Cardiac fibroblast (primary cell): ENCODE measurements at places on chromosomes 5 and 9.

DNA sequence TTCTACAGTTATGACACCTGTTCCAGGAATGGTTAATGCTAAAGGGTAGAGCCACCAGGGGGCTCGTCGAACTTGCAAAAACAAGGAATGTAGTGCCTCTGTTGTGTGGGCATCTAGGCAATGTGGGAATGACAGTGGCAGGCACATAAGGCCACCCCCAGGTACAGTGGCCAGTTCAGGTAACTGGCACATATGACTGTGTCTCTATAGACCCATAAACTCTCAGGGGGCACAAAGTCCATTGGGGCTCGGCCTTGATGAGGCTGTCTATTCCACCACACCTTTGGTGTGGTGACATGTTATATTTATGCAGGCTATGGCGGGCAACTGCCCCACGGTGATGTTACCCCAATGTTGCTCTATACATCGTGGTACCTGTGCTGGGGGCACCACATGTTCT, 59.6 kb upstream of the FAM120A start:
- no peak for DNase-seq

- DNase-seq: no peak
Measured at GRCh38 chr5:75885849-75886596, 168.8 kb upstream of the POC5 start.

DNA sequence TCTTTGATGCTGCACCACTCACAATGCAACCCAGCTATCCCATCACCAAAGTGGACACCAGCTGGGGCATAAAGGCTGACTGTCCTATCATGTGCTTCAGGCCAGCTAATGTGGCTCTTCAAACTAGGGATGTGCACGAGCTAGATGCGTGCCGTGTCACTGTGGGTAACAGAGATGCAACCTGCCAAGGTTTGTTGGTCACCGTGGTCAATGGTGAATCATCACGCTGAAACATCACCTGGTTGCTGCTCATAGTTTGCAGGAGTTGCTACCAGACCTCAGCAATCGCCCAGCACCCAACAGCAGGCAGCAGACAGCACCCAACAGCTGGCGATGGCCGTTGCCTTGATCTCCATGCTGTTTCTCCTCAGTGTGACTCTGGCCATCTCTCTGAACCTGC, 2.1 kb upstream of the PCDHGA1 start:
- DNase-seq: no peak

- DNase-seq: peak; percentile 60
Measured at GRCh38 chr9:92393686-92394085, 10.7 kb downstream of the OGN start.

DNA sequence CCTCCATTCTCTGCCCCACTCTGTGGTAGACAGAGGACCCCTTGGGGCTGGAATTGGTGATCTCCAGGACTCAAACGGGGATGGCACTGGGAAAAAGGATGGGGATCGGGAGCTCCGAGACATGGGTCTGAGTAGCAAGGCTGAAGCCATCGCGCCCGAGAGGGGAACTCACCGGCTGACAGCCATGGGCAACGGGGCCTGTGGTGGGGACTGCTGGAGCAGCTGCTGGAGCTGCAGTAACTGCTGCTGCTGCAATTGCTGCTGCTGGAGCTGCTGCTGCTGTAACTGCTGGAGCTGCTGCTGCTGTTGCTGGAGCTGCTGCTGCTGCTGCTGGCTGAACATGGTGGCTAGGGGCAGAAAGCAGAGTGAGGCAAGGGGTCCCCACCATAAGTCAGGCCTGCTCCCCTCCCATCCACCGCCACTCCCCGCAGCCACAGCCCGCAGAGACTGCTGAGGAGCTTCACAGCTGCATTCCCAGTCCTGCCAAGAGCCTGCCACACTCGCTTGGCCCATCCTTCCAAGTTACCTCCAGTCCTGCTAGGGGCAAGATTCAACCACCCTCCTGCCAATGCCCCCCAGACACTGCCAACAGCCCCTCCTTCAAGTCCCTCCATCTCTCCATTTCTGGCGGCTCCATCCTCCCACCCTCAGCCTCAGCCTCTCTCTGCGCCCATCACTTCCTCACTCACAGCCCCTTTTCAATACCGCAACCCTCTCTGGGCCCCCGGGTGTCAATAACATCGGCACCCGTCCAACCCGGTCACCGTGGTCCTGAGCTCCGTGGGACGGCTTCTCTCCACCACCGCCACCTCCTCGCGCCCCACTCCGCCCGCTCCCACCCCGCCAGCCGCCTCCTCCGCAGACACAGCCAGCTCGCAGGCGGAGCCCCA, 611 bp downstream of the CIZ1 start:
- DNase-seq: peak; percentile 6

- peak; percentile 49 for DNase-seq
Measured at GRCh38 chr5:135833961-135834638, 363 bp upstream of the SLC25A48 start.

GRCh38 chr5:100772548-100772947, 130.5 kb downstream of the ST8SIA4 start:
- no peak for DNase-seq

GRCh38 chr5:16518606-16519005, 53.0 kb upstream of the ZNF622 start:
- DNase-seq: no peak
